ENCODE measurements at places on chromosomes 1 and 21.

DNA sequence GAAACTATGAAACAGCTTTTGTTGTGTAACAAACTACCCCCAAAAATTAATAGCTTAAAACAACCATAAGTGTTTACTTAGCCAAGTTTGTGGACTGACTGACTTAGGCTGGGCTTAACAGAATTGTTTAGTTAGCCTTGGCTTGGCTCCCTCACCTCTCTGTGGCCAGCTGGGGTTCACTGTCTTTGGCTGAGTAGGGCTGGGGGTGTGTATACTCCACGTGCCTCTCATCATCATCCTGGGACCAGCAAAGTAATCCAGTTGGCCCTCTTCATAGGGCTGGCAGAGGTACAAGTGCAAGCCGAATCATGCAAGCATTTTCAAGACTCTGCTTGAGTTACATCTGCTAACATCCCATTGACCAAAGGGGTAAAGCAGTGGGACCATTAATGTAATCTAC is 252.3 kb downstream of the BRINP2 start:
- no peak for DNase-seq

GRCh38 chr1:107142140-107142542 is 1.3 kb downstream of the NTNG1 start:
- DNase-seq = peak; percentile 77

DNA sequence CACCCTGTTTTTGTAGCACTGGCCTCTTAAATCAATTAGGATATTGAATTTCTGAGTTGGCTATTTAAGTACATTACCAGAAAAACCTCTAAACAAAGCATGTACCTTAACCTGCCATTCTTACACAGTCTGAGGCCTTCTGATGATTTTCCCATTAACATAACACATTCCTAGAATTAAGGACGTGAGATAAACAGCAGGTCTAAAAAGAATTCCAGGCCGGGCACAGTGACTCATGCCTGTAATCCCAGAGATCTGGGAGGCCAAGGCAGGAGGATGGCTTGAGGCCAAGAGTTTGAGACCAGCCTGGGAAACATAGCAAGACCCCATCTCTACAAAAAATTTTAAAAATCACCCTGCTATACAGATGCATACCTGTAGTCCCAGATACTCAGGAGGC is 18.0 kb upstream of the LRRC8D start:
- DNase-seq = no peak

DNA sequence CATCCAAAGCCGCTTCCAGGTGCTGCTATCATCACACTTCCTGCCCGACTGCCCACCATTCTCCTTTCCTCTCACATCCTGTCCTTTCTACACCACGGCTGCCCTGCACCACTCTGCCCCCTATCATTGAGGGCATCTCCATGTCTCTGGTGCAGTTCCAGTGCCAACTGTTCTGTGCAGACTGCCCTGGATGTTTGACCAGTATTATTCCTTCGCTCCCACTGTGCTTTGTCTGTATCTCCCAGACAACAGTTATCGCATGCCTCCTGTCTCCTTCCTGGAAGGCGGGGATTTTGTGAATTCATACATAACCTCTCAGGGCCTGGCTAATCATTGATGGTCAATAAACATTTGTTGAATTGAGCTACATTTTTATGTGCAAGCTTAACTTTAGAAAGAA is 63.6 kb upstream of the GNG12 start:
- no peak for DNase-seq

GRCh38 chr1:114339379-114339778 is 171.6 kb downstream of the TRIM33 start:
- DNase-seq = no peak

DNA sequence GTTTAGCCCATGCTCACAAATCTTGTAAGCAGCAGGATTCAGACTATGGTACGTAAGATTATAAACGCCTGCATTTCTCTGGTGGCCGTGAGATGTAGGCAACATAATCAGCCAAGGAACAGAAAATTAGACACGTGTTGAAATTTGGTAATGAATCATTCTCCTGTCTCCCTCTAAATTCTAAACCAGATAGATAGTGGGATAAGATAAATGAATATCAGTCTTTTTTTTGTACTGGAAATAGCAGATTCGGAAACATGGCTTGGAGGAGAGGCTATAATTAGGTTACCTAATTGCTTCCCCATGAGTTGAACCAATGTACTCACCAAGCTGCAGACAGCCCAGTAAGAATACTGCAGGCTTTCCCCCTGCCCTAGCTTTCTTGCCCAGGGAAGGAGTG is 172.3 kb downstream of the TGFB2 start:
- no peak for DNase-seq

- DNase-seq = no peak
Measured at GRCh38 chr1:160326418-160326817, 16.6 kb downstream of the COPA start.

- DNase-seq = no peak
Measured at GRCh38 chr1:112791723-112792104, 76.6 kb upstream of the PPM1J start.

DNA sequence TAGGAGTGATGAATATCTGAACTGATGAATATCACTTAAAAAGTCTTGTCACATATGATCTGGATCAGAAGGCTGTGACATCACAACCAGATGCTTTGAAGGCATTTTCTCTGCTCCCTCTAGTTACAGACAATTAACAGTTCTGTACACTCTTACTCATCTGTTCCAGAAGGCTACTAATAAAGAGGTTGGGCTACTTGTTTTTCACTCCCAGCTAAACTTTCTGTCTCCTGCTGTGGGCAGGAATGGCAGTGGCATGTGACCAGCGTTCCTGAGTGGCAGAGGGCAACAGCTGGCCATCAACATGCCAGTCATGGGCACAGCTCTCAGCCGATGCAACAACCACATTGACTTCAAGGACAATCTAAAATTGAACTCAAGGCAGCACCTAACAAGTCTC is 66.7 kb downstream of the SLC45A1 start:
- DNase-seq = no peak

DNA sequence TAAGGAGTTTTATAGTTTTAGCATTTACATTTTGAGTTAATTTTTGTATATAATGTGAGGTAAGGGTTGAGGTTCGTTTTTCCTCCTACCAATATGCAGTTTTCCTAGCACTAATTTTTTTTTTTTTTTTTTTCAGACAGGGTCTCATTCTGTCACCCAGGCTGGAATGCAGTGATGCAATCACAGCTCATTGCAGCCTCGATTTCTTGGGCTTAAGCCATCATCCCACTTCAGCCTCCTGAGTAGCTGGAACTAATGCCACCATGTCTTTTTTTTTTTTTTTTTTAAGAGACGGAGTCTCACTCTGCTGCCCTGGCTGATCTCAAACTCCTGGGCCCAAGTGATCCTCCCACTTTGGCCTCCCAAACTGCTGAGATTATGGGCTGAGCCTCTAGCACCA is 2.5 kb upstream of the UBASH3A start:
- no peak for DNase-seq

DNA sequence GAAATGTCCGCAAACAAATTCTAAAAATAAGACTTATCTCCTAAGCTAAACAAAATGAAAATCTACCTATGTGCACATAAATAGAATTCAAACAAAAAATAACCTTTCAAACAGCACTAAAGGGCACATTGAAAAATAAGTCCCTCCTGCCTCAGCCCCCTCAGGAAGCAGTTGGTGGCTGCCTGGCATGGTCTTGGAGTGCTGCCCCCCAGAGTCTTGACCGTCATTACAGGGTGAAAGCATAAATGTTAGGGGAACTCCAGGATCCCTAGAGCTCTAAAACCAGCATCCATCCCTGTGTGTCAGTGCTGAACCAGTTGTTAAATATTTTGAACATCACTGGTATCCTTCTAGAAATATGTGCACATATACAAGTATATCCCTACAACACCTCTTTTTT is 6.5 kb upstream of the NPL start:
- DNase-seq = no peak

DNA sequence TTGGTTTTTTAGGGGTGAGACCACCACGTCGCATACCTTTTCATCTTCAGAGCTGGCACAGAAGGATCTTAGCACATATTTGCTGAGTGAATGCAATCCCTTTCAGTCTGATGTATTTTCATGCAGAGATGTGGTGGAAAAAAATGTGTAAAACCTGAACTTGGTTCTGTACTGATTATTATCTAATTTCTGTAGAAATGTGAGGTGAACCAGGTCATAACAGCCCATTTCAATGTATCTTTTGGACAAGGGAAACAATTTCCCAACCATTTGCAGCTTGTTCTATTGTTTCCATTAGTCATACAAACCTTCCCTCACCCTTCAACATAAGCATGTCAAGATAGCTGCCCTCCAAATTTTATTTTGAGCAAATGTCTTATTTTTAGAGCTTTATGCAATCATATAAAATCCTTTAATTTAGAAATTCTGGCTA is 46.8 kb upstream of the RUNX1 start:
- DNase-seq = no peak

DNA sequence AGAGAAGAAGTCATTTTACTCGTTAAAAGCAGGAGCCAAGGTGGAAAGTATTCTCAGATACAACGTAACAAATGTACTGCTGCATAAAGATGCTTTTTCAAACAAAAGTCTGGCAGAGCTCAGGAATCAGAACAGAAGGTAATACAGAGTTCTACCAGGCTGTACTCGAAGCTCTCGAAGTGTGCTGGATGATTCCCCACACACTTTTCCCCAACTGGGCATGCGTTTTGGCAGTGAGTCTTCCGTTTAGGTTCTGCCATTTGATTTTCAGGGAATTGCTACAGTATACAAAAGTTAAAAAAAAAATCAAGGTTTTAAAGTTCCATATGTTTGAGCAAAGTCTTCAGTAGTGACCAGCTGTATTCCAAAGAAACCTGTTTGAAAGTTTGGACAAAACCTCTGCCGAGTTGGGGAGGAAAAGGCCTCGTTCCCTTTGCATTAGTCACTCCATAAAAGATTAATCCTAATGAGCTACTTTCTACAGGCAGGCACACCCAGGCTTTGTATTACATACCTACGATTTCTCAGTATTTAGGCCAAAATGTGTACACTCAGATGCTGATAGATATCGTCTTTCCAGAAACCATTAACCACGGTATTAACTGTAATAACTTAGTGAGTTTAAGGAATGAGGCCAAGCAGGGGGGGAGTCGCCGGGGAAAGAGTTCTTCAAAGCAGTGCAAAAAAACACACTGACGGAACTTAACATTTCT is 477.1 kb downstream of the LMO4 start:
- DNase-seq = no peak
